ENCODE measurements at places on chromosomes 1 and 21.

DNA sequence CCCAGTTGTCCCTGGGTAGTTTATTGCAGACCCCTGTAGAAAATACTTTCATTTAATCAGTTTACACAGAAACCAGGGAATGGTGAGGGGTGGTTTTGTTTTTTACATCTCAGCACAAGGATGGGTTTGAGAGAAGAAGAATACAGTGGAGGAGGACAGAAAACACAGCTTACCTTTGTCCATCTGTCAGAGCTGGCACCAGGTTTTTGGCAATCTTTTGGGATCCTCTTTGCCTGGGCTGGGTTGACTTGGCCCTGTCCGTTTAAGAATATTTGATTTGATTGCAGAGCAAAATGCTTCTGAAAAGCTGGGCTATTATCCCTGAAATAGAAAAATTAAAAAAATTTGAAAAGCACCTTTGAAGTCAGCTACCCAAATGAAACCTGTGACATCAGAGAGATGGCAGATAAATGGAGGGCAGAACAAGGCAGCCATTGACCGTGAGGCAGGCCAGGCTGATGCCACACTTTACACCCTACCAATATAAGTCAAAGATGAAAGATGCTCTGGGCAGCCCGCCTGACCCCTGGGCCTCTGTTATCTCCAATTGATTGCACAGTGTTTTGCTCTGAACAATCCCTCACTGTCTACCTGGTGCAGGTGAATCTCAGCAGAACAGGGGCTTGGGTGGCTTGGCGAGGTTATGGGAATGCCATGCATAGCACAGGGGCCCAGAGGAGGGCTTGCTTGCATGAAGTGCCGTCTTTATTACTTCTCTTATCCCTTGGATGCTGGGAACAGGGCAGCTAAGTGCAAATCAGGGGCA lies 218.8 kb downstream of the LMX1A start:
- no peak for DNase-seq

GRCh38 chr21:31894457-31894856 lies 21.6 kb downstream of the HUNK start:
- no peak for DNase-seq

- DNase-seq = no peak
Measured at GRCh38 chr1:12006167-12006921, 13.0 kb upstream of the MIIP start.

DNA sequence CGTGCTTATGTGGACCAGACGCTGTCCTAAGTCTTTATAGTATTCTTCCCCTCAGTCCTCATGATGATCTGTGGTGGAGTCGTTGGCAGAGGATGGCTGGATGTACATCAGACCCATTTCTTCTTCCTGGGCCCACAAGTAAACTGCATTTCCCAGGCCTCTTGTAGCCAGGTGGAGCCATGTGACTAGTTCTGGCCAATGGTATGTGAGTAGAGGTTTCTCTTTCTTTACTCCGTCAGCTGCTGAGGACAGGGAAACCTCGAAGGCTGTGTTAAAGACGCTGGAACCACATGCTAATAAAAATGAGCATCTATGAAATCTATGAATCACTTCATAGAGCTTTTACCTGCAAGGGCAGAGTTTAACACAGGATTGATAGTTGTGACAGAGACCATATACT lies 18.7 kb upstream of the ZNF362 start:
- no peak for DNase-seq

DNA sequence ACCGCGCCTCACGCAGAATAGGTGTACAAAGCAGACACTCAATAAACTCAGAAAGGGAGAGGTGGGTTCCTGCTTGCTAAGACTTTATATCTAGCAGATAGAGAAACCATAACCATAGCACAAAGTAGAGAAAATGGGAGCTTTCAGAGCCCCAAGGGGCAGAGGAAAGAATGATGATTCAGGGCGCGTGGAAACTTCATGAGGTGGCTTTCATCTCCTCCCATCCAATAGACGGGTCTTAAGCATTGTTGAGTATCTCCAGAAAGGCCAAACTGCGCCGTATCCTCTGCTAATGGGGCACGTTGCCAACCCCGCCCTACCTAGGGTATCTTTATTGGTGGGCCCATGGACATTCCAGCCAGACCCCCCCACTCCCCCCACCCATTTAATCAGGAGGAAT lies 778 bp upstream of the MIXL1 start:
- DNase-seq = no peak

DNA sequence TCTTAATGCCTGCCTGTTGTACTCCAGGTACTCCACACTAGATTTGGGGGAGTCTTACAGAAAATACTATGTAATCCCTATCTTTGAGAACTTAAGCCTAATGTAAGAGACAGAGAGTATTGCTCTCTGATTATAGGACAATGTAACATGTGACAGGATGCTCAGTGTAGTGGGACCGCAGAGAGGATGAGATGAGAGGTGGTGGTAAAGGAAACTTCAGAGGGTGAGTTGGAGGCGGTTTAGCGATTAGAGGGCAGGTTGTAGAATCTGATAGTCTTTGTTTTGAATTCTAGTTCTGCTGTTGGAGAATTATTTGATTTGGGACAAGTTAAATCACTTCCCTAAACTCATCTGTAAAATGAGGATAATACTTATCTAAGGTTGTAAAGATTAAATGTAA lies 5.4 kb downstream of the SOAT1 start:
- DNase-seq = no peak

- no peak for DNase-seq
Measured at GRCh38 chr1:185074307-185074706, 28.9 kb downstream of the RNF2 start.

DNA sequence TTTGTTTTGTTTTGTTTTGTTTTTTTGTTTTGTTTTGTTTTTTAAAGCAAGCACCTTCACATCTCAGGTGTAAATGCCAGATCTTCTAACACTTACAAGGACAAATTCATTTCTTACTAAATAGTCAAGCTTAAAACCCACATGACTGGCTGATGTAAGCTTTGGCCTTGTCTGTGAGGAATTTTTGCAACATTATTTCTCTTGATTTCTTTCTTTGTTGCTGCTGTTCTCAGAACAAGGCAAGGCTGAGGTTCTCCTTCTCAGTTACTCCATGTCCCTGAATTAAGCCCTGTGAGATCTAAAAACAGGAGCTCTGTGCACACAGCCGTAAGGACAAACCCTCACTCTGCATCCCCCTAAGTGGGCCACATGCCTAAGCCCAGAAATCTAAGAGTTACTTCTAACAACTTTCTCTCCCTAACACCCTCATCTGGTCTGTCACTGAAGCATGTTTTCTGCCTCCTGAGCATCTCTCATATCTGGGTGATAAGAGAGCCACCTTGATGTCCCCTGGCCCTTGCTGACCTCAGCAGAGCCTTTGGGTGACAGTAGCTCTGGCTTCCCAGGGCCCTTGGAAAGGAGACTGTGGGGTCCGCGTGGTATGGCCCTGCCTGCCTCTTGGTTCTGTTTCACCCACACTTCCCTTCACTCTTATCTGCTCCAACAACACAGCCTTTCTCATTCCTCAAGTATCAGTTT lies 81.2 kb upstream of the HOOK1 start:
- no peak for DNase-seq

GRCh38 chr1:101217148-101217547 lies 19.7 kb upstream of the S1PR1 start:
- no peak for DNase-seq

- DNase-seq = peak; percentile 38
Measured at GRCh38 chr1:11301601-11302000, 28.6 kb downstream of the UBIAD1 start.

GRCh38 chr1:171219346-171220080 lies 28.8 kb upstream of the FMO1 start:
- no peak for DNase-seq

DNA sequence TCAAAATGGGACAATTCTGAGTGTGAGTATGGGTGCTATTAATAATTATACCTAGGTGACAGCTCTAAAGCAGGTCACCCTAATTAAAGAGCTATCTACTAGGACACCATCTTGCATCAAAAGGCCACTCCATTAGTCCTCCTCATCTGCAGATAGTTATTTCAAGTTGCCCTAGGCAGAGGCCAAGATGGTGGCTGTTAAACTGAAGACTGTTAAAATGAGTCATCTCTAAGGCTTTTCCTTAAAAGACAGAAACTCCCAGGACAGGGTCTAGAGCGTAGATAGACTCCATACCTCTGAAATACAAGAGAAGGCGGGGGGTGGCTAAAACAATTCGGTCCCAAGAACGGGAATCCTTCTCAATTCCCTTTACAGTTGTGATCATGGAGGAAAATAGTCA lies 4.5 kb upstream of the ZNF697 start:
- DNase-seq = no peak

DNA sequence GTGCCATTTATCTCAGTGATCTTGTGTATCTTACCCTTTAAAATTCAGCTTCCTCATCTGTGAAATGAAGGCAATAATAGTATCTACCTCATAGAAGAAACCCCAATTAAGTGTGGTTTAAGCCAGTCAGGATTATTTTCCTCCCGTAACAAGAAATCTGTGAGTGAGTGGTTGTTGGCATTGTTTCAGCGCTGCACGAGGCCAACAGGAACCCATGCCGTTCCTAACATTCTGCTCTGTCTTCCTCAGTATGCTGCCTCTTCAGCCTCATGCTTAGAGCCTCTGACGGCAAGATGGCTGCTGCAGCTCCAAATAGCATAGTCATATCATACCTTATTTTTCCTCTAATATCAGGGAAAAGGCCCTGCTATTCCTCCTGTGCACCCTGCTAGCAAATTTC lies 289.7 kb downstream of the TM2D1 start:
- DNase-seq = no peak

DNA sequence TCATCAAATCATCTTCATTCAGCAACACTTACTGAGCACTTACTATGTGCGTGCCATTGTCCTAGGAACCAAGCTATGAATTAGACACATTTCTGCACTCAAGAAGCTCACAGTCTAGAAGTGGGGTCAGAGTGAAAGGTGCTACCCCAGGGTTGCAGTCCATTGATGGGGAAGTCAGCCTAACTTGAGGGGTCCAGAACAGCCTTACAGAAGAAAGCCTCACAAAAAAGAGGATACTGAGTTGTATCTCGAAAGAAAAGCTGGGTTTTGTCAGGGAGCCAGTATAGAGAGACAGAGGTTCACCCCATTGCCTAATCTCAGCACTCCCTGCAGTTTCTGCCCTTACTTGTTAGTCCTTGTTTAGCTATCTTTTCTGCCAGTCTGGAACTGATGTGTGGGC lies 153.1 kb upstream of the JUN start:
- no peak for DNase-seq

- DNase-seq = no peak
Measured at GRCh38 chr21:41207401-41208375, 39.7 kb downstream of the BACE2 start.

GRCh38 chr1:26758358-26758757 lies 29.4 kb upstream of the PIGV start:
- no peak for DNase-seq

DNA sequence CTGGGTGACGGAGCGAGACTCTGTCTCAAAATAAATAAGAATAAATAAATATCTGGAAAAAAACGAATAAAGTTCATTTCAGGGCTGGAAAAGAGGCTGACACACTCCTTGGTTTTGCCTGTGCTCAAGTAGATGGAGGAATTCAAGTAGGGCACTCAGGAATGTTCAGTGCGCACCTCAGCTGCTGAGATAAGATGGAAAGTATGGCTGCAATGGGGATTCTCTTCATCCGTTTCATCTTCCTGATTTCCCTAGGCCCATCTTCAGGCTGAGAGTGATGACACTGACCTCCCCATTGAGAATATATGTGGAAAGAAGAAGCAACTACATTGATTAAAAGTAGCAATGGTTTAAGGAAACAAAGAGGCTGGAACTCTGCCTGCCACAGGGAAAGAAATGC lies 130.5 kb upstream of the ZNF644 start:
- DNase-seq = no peak

GRCh38 chr1:219553934-219554502 lies 58.9 kb downstream of the ZC3H11B start:
- no peak for DNase-seq

- DNase-seq = no peak
Measured at GRCh38 chr1:2908081-2908480, 106.6 kb upstream of the TTC34 start.
